ENCODE measurements at places on chromosomes 5 and 9. TPM values are rescaled to one million over a fixed set of nuclear protein-coding genes. Genes with fewer than 3 reads are reported as not detected.

Gene GLIPR2
- total RNA-seq: 54.4 TPM

DNA sequence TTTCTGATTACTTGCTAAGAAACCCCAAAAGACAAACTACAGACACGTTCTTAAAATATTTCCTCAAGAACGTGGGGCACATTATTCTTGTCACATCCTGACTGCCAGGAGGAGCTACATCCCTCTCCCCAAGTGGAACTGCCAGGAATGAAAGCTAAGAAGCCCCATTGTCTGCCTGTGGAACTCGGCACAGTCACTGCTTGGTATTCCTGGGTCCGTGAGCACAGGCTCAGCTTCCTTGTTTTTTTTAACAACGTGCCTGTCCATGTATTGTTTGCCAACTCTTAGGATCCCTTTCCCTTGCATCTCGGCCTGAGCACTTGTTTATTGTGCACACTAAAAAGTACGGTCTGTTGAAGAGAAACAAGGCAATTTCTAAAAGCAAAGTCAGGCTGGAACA lies 47.0 kb upstream of the SELENOP start:
- no peak for DNase-seq

DNA sequence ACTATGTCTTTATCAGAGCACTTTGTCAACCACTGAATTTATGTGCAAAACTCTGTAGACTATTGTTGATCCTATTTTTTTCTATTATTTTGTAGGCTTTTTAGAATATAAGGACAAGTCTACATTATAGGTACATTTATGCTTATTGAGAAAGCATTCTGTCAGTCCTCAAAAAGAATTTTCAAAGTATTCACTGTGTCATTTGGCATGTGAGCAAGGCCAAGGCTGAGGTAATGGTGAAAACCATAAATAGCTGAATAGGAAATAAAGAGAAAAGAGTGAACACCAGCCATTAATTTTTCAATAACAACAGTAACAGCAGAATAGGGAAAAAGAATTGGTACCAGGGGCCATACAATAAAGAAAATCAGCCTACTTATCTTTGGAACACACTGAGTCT lies 21.0 kb downstream of the SKIC3 start:
- no peak for DNase-seq

GRCh38 chr5:1033178-1033577 lies 24.6 kb downstream of the NKD2 start:
- no peak for DNase-seq

DNA sequence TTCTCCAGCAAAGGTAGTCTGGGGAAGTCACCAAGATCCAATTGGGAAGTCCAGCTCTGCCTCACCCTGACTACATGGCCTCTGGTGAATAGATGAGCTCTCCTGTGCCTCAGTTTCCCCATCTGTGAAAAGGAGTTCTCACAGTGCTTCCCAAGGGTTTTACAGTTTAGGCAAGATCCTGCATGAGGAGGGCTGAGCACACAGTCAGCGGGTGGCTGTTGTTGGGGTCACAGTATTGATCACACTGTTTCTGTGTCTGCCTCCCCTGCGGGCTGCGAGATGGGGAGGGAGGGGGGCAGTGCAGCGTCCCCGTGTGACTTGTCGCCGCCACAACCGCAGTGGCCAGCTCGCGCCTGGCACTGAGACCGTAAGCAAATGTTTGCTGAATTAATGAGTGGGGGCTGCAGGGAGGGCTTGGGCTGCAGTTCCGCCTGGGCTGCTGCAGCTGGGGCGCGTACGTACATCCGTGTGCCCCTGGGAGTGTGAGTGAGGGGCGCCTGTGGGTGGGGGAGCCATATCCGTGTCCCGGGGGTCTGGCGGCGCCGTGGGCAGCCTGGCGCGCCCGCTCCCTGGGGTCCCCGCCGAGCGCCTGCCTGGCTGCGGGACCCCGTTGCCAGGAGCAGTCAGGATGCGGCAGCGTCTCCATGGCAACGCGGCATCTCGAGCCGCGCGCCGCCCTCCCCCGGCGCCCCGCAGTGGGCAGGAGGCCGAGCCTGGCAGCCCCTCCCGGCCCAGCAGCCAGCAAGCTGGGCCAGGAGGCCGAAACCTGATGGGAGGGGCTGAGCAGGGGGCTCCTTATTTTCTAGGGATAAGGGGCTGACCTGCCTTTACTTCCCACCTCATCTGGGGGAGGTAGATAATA lies 31.4 kb upstream of the PSD2 start:
- DNase-seq: no peak

- no peak for DNase-seq
Observed at GRCh38 chr9:135719472-135719871, 17.5 kb downstream of the KCNT1 start.

Gene ZNG1F
- 3.3 TPM for total RNA-seq

- no peak for DNase-seq
Observed at GRCh38 chr9:106025453-106025852, 331.1 kb downstream of the TMEM38B start.

GRCh38 chr5:177183766-177184360 lies 50.3 kb downstream of the NSD1 start:
- no peak for DNase-seq

GRCh38 chr5:891837-892393 lies 686 bp downstream of the BRD9 start:
- DNase-seq: no peak

DNA sequence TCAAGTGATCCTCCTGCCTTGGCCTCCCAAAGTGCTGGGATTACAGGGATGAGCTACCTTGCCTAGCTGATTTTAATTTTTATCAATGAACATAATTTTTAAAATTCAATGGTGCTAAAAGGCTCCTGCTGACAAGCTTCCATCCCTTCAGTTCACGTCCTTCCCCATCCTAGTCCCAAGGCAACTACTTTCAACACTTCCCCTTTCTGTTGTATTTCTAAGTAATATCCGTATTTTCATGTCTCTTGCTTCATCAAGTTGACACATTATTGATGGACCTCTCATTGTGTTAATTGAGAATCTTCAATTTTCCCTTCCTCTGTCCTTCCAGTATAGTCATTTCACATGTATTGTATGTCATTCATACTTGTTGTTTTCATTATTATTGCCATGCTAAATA lies 93.8 kb upstream of the RASGRF2 start:
- DNase-seq: no peak

Gene CCNJL
- not detected for total RNA-seq

All from ascending aorta (tissue), 2 donors.